ENCODE measurements at places on chromosomes 2 and 18. TPM values are rescaled to one million over a fixed set of nuclear protein-coding genes. Genes with fewer than 3 reads are reported as not detected.

PTPN4 gene
- 13.9 TPM for total RNA-seq

DNA sequence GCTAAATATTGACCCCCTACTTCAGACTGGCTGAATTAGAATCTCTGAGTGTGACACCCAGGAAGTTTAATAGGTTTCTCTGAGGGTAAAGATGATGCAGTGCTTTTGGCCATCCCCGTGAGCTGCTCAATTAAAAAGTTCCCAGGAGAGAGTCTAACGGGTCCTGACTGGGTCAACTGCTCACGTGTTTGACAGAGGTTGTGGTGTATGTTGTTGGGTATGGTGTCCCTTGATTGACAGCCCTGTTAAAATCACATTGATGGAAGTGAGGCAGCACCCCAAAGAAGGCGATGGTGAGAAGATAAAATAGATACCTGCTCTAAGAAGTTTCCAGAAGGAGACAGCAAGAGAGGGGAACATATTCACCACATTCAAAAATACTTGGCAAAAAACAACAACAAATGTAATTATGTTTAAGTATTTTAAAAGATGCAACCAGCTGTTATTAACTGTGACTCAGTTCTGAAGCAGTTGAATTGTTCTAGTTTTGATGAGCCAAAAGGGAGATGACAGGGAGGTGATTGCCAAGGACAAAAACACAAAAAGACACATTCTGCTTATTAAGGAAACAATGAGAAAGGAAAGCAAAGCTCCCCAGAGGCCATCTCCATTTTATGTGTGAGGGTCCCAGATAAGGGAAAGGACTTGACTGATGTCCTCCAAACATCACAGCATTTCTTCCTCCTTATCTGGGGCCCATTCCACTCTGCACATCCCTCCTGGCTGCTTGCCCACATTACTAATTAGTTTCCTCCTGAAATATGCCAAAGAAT, 11.5 kb upstream of the GMCL1 start:
- no peak for DNase-seq

GRCh38 chr18:49640741-49641140, 78.9 kb downstream of the LIPG start:
- DNase-seq, result no peak

PRSS56 gene
- total RNA-seq, result not detected

RESP18 gene
- total RNA-seq, result not detected

Data from HFFc6 (cell line).